ENCODE measurements at places on chromosomes 11 and 22.

DNA sequence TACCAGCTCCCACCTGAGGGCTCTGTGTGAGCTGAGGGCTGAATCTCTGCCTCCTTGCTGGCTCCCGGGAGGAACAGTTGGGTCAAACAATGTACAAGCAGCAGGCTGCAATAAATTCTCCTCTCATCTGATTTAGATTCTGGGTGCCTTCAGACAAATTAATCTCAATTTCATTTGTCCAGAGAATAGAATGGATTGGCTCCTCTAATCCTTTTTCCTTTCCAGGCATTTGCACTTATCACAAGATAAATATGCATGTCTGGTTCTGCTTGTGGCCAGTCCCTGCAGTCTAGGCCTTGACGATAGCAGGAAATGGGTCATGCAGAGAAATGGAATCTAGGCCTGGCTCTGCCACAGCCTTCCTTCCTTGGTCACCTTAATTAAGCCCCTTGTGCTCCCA lies 28.7 kb downstream of the UPB1 start:
- no peak for DNase-seq

DNA sequence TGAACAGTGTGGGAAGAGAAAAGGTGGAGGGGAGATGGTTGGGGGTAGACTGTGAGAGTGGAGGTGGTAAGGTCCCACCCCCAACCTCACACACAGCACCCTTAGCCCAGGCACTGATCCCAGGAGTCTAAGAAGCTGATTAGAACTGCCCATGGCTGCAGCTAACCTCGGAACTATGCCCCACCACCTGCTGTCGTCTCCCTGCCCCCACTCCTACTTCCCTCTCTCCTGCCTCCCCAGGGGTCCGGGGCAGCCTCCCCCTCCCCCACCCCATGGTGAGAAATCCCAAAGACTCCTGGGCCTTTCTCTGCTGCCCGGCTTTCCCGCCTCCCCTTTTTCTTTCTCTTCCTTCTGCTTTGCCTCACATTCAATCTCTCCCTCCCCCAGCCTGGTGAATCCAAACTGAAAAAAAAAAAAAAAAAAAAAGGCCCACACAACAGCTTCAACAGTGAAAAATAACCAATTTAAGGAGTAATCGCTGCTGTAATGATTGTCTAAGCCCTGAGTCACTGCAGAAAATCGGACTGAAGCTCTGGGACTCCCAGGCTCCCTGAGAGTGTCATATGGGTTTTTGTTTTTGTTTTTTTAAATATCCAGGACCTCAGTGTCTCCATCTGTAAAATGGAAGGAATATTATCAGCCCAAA lies 9.6 kb upstream of the TP53I11 start:
- DNase-seq: no peak

GRCh38 chr11:35717043-35717442 lies 54.5 kb downstream of the TRIM44 start:
- DNase-seq: no peak

DNA sequence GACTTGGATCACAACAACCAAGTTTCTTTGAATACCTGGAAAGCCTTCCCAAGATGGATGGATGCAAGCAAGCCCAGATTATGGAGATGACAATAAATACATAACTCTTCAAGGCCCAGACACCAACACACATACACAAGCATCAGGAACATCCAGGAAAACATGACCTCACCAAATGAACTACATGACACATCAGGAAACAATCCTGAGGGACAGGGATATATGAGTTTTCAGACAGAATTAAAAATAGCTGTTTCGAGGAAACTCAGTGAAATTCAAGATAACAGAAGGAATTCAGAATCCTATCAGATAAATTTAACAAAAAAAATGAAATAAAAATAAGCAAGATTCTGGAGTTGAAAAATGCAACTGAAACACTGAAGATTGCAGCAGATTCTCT lies 659.4 kb downstream of the METTL15 start:
- DNase-seq: no peak

DNA sequence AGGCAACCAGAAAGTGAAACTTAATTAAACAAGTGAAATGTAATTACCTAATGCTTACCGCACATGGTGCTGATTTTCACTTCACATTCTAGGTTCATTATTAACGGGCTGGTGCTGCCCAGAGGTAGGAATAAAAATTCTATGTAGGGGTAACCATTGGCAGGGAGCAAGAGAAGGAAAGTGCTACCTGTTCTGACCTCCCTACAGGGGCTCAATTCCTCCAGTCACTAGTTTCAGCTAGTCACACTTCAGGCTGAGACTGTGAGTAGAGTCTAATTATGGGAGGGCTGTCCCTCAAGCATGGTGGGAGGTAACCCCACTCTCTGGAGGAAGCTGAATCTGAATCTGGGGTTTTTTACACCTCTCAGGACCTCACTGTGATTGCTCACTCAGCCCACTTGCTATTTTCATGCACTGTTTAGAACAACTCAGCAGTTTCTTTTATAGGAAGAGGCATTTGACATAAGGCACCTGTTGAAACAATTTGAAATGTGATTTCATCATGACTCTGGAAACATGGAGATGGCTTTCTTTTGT lies 75.4 kb downstream of the MAML2 start:
- no peak for DNase-seq

- no peak for DNase-seq
Observed at GRCh38 chr22:41838842-41839618, 6.1 kb downstream of the SREBF2 start.

- no peak for DNase-seq
Observed at GRCh38 chr11:19867064-19867463, 154.4 kb downstream of the NAV2 start.

All from frontal cortex (tissue), 4 donors.